Caudate nucleus (tissue), 63 donors: ENCODE measurements at places on chromosomes 4 and X.

DNA sequence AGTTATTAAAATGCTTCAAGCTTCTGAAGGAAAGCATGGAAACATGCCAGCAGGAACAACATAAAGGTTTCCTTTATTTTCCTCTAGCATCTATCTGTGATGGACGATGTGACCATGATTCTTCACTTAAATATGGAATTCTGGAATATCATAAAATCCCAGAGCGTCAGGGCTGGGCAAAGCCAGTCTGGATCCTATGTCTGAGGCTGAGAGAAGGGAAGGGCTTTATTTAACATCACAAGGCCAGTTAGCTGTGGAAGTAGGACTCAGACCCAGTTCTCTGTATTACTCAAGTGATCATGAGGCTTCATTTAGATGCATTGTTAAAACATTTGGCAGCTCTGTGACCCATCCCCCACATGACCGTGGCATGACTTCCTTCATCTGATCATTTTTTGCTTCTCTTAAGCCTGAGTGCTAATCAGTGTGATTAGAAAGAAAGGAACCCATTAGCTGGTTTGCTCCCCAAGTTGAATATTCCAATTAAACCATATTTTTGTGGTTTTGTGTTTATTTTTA is 40.9 kb upstream of the EOLA2 start:
- DNase-seq: no peak

DNA sequence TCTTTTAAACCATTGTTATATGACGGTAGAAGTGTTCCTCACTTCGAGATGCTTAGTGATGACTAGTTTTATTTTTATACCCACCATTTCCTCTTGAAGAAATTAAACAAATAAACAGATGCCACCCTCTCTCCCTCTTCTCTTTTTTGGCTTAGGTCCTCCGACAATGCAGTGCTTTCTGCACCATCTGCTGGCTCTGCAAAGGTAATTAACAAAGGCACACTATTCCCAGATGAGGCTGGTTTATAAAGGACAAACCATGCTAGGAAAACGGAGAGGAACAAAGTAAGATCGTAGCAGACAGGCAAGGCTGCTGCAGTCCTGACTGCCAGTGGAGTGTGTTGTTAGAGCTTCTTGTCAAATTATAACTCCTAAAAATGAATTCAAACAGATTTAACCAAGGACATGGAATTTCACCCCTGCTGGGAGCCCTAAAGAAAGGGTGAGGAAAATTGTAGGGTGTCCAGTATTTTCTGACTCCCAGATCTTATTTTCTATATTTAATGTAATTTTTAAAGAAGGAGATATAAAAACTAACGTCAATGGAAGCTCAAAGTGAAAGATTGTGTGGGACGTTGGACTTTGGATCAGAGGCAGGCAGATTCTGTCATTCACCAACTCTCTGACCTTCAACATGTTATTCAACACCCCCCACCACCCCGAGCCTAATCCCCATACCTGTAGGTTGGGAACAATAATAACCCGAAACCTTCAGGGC is 142.1 kb downstream of the CPEB2 start:
- no peak for DNase-seq

DNA sequence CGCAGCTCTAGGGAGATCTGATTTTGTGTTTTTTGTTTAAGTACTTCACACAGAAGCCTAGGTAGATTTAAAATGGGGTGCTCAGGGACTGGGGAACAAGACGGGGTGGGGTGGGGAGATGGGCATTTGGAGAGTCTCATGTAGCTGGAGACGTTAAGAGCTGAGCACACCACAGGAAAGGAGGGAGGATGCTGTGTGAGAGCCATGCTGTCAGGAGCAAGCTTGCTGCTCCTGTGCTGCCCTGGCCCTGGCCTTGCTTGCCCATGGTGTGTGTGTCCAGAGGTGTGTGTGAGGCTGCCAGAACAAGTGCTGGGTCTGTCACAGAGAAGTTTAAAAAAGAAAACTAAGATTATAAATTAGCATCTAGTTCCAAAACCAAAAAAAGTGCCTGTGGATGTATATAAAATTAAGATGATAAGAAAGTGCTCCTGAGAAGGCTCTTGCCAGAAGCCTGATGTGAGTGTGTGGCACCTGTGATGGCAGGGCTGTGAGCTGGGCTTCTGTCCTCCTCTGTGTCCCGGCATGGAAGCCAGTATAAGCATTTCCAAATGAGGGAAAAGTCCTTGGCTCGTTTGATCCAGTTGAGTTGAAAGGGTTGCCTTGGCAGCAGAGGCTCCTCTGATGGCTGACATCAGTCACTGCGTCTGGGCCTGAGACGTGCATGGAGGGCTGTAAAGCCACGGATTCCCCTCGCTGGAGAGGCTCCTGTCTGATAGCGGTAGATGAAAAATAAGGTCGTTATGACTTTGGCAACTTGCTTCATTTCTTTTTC is 63.5 kb downstream of the NELFA start:
- DNase-seq: no peak

DNA sequence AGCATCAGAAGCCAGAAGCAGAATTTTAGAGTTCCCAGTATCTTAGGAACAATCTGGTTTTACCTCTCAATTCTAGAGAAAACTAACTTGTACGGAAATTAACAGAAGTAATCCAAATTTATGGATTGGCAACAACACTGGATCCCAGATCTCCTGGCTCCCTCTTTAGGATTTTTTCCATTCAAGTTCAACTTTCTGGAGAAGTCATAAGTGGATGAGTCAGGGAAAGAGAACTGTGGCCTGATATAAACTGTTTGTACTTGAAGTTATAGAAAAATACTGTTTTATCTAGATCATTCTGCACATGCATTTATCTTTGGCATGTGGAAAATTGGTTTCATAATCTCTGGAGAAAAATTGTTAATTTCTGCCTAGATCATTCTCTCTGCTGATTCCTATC is 380.4 kb downstream of the PCDH7 start:
- no peak for DNase-seq

- no peak for DNase-seq
These were observed 201.0 kb downstream of the MAB21L2 start for GRCh38 chr4:150782921-150783320.

GRCh38 chr4:61397174-61397573 is 197.0 kb downstream of the ADGRL3 start:
- no peak for DNase-seq

DNA sequence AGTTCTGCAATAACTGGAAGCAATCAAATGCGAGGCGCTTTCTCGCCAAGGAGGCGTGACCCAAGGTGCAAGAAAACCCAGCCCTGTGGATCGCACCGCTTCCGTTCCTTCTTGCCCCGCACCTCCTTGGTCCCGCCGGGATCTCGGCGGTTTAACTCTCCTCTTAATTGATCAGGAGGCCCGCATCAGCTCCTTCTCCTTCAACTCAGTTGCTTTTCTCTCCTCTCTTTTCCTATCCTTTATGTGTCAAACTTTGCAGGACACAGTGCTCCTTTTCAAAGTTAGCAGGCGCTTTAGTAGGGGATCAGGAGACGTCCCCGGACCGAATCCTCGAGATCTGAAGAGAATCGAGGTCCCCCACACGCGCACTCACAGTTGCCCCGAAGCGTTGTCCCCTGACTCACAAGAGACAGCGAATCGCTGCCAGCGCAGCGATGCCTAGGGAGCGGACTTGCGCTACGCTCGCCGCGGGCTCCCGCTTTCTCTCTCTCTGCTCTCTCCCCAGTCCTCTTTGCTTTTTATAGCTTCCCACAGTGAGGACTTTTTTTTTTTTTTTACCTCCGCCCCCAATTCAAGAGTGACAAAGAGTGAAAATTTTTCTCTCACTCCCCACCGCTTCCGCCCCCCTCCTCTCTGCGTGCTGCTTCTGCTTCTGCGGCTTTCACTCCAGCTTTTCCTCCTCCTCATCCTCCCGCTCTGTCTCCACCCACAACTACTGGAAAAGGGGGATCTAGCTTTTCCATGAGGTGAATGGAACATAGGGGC is at the start of gene DKK2:
Gene DKK2 (minus strand): TSS at position 495 of the 765 bp plus-strand sequence. CDS start 722 bp downstream, outside the sequence.
- DNase-seq: peak; percentile 37

DNA sequence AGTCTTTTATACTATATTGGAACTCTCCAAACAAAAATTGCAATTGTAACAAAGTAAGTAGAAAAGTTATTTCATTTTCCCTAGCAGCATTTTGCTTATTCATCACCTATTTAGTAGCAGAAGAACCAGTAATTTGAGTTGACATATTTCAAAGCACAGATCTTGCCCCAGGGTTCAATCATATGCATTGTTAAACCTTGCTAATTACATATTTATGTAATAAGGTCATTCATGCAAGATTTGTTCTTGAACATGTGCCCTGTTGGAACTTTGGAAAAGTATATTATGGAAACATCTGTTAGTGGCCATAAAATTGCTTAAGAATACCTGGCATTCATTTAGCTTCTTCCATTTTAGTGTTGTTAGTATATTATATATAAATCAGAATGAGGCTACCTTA is 191.7 kb downstream of the TLL1 start:
- no peak for DNase-seq

DNA sequence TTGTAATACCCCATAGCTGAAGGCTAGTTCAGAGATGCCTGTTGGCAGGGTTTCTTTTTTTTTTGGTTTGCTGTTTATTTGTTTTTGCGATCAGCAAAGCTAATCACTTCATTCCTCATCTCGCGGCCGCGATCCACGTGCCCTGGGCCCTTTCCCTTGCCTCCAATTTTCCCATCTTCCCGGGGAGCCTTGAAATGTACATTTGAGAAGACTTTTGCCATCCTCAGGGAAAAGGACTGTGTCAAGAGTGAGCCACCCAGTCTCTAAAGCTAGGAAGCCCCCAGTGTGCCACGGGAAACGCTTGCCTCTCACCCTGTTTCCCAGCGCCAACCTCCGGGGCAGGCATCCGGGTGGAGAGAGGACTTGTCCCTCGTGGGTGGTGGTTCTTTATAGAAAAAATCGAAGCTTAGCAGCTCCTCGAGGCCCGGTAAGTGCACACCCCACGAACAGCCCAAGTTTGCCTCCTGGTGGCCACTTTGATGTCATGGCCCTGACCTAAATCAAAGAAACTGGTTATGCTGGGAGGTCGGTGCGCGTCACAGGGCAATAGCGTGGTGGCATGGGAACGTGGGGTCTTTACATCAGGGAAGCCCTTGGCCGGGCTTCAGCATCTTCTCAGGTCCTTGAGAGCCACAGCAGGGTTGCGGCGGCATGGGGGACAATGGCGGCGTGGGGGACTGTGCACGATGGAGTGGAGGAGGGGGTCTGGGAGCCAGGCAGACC is 42.0 kb downstream of the MAP7D3 start:
- DNase-seq: no peak

GRCh38 chrX:153565996-153566580 is 32.9 kb downstream of the CCNQ start:
- no peak for DNase-seq

GRCh38 chr4:24675721-24676389 is 91.5 kb upstream of the DHX15 start:
- DNase-seq: no peak

- DNase-seq: no peak
These were observed 267.8 kb upstream of the INTU start for GRCh38 chr4:127364911-127365310.

GRCh38 chr4:10694151-10694827 is 9.7 kb upstream of the CLNK start:
- DNase-seq: no peak

GRCh38 chrX:132393485-132393884 is 95.4 kb downstream of the MBNL3 start:
- no peak for DNase-seq

GRCh38 chr4:185998791-185999190 is 70.2 kb upstream of the TLR3 start:
- no peak for DNase-seq

DNA sequence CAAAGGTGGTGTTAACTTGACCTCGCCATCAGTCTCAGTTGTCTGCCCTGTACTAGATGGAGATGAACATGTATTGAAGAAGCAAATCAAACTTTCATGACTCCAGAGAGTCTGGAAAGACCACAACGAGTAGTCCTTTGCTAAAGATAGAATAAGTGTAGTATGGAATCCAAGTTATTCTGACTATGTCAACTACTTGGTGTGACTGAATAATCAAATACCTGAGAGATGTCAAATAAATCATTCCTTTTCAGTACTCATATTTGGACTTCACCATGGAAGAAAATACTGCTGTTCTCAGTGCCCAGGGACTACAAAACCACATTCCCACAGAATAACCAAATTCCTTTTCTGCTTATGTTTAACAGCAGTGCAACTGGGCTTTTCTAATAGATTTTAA is 161.2 kb upstream of the SPRY1 start:
- DNase-seq: no peak

- DNase-seq: no peak
These were observed 46.3 kb downstream of the SH3KBP1 start for GRCh38 chrX:19840899-19841648.

GRCh38 chrX:15500497-15500966 is at the start of gene BMX:
Gene BMX, plus strand, starts transcription at chrX:15500807. Its CDS starts 7,547 bp downstream, at chrX:15508354.
- DNase-seq: no peak

DNA sequence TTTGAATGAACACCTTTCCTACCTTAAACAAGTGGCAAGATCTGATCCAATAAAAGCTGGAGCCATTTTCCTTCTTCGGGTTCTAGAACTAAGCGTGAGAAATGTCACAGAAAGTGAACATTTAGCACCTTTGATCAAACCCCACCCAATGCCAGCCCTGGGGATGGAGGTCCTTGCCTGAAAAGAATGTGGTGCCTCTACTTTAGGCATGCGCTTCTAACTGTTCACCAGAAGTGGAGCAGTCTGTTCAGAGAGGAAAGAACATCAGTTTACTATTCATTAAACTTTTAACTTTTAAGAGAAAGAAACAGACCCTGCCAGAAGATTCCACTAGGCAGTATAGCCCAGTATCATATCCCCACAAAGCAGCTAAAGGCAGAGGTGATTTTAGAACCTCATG is 75.9 kb downstream of the INTS12 start:
- DNase-seq: no peak

DNA sequence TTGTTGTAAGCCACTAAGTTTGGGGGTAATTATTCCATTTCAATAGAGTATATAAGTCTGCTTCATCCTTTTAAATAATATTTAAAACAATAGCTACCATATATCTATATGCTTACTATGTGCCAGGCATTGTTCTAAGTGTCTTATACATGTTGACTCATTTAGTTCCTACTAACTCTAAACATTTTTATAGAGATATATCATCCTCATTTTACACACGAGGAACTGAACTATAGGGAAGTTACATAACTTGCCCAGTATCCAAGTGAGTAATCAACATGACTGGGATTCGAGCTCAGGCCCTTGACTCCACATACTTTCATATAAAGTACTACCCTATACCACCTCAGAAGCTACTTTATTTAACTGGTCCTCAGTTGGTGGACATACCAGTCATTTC is 175.3 kb upstream of the RAI2 start:
- DNase-seq: no peak

DNA sequence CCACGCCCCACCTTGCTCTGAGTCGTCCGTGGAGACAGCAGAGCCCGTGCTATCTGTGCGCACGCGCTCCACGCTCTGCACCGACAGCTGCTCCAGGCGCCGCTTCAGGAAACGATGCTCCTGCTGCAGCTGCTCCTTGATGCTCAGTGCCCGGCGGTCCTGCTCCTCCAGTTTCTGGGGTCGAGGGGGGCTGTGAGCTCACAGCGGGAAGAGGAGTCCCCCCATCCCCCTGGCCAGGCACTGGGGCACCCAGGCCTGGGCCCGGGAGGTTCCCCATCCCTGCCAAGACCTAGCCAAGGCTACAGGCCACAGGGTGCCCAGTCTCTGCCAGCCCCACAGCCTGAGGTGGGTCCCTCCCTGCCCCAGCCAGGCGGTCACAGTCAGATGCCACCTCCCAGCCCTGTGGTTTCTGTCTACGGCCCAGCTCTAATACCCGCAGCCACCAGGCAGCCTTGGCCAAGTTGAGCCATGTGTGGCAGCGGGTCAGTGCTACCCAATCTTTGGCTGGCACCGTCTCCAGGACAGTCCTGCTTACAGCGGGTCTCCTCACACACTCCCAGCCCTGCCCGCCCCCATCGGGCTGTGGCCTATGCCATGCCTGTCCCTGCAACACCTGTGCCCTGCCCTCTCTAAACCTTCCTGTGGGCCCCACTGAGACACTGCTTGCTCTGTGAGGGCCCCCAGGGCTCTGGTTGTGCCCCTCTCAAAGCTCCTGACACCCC is 9.3 kb upstream of the HAUS3 start:
- no peak for DNase-seq
